ENCODE measurements at places on chromosomes 3 and 15.

DNA sequence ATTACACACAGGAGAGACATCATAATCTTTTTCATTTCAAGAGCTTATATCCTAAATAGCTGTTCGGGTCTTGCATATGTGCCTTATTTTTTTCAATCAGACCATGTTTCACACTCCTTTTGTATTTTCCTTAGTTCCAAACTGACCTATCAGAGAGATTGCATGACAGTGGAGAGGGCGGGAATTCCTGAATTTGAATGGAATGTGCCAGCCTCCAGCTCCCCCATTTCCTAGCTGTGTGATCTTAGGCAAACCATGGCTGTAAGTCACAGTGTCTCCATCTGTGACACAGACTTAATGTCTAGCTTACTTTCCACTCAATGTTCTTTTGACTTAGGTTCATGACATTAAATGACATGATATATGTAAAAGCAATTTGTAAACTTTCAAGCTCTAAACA lies 62.0 kb upstream of the CSTA start:
- DNase-seq: peak; percentile 38

DNA sequence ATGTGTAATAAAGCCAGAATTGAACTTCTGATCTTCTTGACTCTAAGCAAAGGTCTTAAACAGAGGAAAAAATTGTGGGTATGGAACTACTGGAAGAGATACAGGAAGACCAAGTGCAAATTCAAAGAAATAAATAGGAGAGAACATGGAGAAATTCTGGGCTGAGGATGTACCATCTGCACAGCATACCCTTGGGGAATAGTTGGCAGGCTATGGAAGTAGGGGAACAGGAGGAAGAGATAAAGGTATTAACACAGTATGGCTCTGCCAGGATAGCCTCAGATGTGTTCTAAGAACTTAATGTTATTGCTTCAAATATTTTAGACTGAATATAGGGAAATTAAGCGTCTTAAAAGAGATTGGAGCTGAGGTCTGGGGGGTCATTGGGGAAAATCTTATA lies 485.4 kb downstream of the CNTN3 start:
- DNase-seq: no peak

DNA sequence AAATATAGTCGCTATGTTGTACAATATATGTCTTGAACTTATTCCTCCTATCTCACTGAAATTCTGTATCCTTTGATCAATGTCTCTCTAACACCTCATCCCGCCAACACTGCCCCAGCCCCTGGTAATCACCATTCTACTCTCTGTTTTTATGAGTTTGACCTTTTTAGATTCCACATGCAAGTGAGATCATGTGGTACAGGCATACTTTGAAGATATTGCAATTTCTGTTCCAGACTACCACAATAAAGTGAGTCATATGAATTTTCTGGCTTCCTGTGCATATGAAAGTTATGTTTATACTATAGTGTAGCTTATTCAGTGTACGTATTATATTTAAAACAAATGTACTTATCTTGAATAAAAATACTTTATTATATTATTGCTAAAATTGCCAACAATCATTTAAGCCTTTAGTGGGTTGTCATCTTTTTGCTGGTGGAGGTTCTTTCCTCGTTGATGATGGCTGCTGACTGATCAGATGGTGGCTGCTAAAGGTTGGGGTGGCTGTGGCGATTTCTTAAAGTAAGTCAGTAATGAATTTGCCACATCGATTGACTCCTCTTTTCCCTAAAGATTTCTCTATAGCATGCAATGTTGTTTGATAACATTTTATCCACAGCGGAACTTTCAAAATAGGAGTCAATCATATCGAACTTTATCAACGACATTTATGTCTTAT lies 257.2 kb downstream of the NFKBIZ start:
- DNase-seq: no peak

DNA sequence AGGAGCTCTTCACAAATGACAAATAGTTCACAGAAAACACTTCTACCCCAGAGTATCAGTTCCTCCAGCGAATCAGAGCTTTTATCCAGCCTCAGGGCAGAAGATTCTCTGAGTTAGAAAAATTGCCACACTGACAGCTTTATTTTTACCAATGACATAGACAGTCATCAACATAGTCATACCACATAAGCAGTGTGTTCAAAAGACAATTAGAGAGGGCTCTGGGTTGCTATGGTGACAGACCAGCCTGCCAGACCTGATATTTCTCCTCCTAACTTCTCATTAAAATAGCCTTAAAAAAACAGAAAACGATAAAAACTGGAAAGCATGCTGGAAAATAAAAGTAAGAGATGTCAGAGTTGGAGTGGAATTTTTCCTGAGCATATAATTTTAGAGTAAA lies 45.9 kb upstream of the COL6A5 start:
- DNase-seq: no peak

All from NT2/D1 (cell line).